ENCODE measurements at places on chromosomes 2 and 18.

GRCh38 chr18:55252901-55253300, 293.6 kb upstream of the CCDC68 start:
- no peak for DNase-seq

DNA sequence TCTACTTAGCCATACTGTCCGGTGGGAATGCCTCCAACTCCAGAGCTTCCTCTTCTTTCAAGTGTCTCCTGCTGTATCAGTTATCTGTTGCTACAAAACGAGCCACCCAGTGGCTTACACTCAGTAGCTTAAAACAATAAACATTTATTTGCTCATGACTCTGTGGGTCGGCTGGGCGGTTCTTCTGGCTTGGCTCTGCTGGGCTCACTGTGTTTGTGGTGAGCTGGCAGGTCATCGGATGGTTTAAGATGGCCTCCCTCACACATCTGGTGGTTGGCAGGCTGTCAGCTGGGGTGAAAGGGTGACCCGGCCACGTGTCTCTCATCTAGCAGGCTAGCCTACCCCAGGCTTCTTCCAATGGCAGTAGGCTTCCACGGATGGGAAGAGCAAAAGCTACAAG, 122.4 kb upstream of the SLC1A4 start:
- DNase-seq, result no peak

- no peak for DNase-seq
These were observed 38.9 kb upstream of the ATP6V1B1 start for GRCh38 chr2:70896765-70897202.

- no peak for DNase-seq
These were observed 33.2 kb upstream of the YES1 start for GRCh38 chr18:845152-845819.

DNA sequence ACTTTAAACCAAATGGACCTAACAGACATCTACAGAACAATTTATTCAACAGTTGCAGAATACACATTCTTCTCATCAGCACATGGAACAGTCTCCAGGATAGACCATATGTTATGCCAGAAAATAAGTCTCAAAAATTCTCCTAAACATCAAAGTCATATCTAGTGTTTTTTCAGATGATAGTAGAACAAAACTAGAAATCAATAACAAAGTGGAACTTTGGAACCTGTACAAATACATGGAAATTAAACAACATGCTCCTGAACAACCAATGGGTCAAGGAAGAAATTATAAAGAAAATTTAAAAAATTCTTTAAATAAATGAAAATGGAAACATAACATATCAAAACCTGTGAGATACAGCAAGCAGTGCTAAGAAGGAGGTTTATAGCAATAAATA, 194.1 kb upstream of the SIX2 start:
- DNase-seq, result no peak

DNA sequence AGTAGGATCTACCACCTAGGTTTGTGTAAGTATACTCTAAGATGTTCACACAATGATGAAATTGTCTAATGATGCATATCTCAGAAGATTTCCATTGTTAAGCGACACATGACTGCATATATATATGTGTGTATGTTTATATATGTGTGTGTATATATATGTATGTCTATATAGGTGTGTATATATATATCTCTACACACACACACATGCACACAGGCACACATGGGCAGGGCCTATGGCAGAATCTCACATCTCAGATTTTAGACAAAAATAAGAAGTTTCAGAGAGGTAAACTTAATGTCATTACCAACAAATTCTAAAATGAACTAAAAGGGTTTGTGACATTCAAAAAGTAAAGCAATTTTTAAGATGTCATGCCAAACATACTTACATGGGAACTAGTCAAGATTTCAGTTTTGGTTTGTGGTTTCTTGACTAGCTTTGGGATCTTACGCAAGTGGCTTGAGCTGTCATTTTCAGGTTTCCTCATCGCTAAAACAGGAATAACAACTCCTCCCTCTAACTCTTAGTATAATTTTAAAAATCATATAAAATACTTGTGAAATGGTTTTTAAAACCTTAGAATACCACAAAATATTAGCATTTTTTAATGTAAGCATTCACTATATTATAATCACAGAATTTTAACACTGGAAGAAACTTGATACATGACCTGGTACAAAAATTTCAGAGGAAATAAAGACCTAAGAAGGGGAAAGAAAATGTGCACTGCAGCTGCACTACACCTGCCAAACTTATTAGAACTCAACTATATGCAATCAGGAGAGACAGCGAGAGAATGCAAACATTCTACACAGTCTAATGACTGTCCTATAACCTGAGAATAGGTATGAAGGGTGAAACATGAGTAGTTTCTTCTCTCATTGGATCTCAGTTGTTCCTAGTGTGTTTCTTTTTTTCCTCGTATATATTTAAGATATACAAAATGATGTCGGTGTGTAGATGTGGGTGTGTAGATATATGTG, 75.7 kb downstream of the TTC21B start:
- DNase-seq, result no peak

DNA sequence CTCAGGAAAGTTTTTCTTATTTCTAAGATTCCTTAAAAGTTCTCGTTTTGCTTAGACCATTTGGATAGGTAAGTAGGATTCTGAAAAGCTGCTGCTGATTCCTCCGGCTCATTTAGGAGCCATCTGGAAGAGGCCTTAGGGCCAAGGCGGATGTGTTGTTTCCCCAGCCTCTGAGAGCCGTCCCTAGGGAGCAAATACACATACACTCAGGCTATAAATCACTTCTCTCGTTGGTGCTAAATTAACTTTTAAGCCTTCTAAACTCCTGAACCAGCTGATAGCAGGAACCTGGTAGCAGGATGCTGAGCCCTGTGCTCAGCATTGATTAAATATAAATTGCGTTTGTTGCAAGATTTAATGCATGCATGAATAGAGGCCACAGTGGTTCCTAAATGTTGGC, 109.8 kb downstream of the ADCYAP1 start:
- DNase-seq, result no peak

GRCh38 chr18:47284721-47285395, 33.4 kb upstream of the SKOR2 start:
- DNase-seq, result no peak

DNA sequence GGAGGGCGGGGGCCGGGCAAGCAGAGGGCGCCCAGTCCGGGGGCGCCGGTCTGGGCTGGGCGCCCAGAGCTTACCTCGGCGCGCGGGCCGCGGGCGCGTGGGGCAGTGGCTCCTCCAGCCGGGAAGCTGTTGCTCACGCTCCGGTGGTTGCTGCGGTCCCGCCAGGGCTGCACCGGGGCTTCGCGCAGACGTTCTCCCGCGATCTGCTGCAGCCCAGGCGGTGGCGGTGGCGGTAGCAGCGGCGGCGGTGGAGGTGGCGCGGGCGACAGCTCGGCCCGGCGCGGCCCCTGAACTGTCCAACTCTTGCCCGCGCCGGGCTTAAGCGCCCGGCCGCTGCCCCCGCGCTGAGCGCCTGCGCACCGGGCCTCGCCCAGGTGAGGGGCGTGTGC, 391 bp downstream of the ZNF385B start:
- no peak for DNase-seq

GRCh38 chr18:46680784-46681695, 24.0 kb upstream of the LOXHD1 start:
- no peak for DNase-seq

- DNase-seq, result peak; percentile 28
These were observed 103.4 kb upstream of the RASGRP3 start for GRCh38 chr2:33372940-33373553.

GRCh38 chr2:85997017-85997970, 108.4 kb downstream of the POLR1A start:
- no peak for DNase-seq

- DNase-seq, result no peak
These were observed 50.0 kb upstream of the ATL2 start for GRCh38 chr2:38427054-38427453.

- DNase-seq, result no peak
These were observed 133.1 kb downstream of the NBAS start for GRCh38 chr2:15427987-15428386.

DNA sequence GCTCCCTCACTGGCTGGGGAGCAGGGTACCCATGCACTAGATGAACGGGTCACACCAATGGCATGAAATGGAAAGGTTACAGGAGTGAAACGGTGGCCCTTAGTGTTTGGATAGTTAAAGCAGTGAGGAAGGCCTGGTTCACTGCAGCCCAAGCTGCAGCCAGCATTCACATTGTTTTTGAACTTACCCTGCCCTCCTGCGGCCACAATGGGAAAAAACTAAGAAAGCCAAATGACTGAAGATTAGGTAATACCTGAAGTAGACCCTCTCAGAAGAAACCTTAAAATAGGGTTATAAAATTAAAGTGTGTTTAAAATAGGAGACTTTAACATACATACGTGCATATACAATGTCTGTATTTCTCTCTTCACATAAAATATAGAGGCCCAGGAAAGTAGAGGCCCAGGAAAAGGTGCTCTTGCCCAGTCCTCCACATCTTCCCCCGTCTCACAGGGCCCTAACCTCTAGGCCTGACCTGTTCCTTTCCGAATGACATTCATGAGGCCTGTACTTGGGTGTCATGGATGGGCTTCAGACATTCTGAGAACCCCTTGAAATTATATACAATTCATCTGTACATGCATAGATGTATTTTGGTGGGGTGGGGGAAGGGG, 33.3 kb downstream of the DOK1 start:
- DNase-seq, result peak; percentile 64

GRCh38 chr2:161782615-161783014, 158.4 kb downstream of the SLC4A10 start:
- no peak for DNase-seq

- DNase-seq, result no peak
These were observed 75.9 kb downstream of the TMEM163 start for GRCh38 chr2:134642938-134643337.

- DNase-seq, result no peak
These were observed 110.1 kb downstream of the GALR1 start for GRCh38 chr18:77359561-77360314.

DNA sequence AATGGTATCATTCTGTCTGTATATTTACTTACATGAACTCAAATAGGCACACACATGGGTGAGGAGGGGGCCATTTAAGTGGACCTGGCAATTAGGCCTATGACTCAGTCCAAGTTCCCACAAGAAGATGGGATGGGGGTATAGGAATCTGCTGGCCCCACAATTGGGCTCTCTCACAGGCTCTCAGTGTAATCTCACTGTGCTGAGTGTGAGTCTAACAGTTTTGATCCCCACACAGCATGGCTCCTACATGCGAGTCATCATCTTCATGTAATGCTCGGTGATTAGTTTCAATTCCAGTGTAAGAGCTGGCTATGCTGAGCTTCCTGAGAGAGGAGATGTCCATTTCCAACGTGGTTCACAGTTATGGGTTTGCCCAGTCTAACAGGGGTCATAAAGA, 114.0 kb downstream of the GATA6 start:
- no peak for DNase-seq

GRCh38 chr18:46283268-46283667, 179.1 kb downstream of the HAUS1 start:
- no peak for DNase-seq

DNA sequence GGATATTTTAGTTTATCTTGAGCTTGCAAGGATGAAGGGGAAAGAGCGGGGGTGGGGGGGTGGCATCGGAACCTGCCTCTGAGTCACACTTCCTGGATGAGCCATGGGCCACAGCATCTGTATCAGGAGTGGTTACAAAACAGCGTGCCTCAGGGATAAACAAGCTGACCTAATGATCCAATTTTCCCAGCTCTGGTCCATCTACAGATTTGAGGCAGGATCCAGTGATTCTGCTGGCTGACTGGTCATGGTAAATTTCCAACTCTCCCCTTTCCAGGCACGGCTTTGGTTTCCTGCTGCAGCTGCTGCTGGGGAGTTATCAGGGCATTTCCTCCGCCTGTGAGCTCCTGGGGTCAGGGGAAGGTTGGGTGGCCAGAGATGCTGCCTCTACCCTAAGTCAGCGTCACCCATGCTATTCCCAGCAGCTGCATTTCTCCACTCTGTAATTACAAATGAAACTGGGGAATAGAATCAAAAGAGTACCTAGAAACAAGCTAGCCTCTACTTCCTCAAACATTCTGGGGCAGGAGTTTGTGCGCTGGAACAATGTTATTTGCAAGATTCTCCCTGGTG, 4.7 kb upstream of the HPCAL1 start:
- DNase-seq, result no peak

DNA sequence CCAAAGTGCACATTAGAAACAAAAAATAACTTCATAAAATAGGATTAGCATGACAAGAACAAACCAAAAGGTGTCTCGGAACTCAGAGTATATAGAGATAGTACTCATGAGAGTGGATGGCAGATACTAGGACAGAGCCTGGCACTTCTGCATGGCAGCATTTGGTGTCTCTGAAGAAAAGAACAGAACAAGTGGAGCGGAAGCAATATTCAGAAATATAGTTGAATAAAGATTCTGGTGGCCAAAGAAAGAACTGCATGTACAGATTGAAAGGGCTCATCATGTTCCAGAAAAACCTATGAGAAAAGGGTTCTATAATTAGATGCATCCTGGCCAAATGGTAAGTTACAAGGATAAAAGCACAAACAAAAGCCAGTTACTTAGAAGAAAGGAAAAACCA, 90.9 kb downstream of the CCDC138 start:
- no peak for DNase-seq

DNA sequence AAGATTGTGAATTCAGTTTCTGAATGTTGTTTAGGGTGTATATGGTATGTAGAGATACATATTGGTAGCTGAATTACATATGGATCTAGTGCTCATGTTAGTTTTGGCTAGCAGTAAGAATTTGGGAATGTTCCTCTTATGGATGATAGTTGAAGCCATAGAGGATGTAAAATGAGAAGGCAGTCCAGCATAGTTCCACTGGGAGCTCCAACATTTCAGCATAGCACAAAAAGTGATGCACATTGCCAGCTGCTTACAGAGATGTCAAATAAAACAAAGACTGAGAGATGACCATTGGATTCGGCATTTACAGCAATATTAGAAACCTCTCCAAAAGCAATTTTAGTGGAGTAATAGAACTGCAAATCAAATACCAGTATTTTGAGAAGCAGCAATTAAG, 77.4 kb downstream of the EML4 start:
- DNase-seq, result no peak

GRCh38 chr2:236984046-236984445, 101.6 kb upstream of the COPS8 start:
- no peak for DNase-seq

- no peak for DNase-seq
These were observed 3.7 kb downstream of the ZFP36L2 start for GRCh38 chr2:43222475-43223309.

- no peak for DNase-seq
These were observed 4.0 kb upstream of the MREG start for GRCh38 chr2:216017365-216017764.

DNA sequence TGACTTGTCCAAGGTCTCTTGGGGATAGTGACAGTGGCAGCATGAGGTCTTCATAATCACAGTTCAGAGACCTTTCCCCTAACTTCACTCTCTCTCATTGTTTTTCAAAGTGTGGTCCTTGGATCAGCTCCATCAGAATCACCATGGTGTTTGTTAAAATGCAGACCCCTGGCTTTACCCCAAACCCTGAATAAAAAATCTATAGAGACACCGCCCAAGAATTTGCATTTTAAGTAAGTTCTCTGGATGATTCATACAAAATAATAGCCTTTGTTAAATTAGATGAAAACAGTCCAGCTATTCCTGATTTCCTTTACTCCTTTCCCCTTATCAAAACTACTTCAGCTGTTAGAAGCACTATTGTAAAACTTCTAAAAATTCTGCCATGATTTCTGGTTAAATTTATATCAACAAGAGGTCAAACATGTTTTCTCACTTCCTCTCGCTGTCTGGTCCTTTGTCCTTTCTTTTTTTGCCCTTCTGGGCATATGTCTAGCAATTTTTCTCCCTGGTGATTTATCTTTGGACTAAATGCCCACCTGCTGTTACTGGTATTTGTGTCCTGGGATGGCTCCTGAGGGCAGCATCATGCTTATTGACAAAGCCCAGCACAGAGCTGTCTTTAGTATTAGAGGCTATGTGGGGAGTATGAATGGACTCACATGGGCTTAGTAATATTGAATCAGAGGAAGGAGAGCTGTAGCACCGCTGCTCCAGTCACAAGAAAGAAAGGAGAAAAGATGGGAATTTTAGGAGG, 63.4 kb downstream of the LHCGR start:
- no peak for DNase-seq
